Stimulated activated CD4-positive, alpha-beta T cell treated with anti-CD3 and anti-CD28 coated beads, Interleukin-2, amount 100 ng/mL, for 4 hours (primary cell): ENCODE measurements at places on chromosomes 7 and 10.

DNA sequence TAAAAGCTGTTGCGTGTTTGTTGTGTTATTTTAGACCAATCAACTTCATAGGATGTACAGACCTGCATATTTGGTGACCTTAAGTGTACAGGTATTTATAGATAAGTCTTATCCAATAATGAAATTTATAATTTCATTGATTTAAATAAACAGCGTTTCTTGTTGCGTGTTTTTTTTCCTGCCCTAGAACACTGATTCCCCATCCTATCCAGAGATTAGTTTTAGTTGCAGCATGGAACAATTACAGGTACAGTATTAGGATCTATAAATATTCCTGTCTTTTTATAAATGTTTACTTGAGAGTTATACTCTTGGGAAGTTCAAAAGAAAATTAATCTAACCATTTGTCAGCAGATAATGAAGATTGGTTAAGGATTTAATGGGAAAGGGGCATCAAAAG is 2.1 kb upstream of the BMI1 start:
- no peak for DNase-seq

GRCh38 chr7:11331128-11332102 is 357.7 kb downstream of the PHF14 start:
- DNase-seq = no peak

GRCh38 chr7:20220921-20221547 is 3.9 kb upstream of the MACC1 start:
- no peak for DNase-seq

GRCh38 chr7:27423821-27424220 is 181.2 kb downstream of the EVX1 start:
- DNase-seq = no peak

GRCh38 chr10:102948786-102949185 is 30.7 kb downstream of the CNNM2 start:
- no peak for DNase-seq

- DNase-seq = no peak
Observed at GRCh38 chr7:141360416-141360760, 190.8 kb upstream of the AGK start.

DNA sequence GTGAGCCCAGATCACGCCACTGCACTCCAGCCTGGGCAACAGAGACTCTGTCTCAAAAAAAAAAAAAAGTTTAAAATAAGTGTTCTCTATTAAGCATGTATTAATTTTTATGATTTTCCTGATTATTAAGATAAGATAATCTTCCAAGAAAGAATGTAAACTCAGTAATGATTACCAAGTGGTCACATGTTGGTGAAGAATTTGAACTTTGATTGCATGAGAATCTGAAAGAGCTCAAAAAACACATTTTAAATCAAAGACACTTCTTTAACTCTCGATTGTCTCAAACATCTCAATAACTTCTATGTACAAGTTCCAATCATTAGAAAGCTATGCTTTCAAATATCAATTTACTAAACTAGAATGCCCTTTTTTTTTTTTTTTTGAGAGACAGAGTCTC is 33.8 kb downstream of the SNX8 start:
- DNase-seq = no peak

DNA sequence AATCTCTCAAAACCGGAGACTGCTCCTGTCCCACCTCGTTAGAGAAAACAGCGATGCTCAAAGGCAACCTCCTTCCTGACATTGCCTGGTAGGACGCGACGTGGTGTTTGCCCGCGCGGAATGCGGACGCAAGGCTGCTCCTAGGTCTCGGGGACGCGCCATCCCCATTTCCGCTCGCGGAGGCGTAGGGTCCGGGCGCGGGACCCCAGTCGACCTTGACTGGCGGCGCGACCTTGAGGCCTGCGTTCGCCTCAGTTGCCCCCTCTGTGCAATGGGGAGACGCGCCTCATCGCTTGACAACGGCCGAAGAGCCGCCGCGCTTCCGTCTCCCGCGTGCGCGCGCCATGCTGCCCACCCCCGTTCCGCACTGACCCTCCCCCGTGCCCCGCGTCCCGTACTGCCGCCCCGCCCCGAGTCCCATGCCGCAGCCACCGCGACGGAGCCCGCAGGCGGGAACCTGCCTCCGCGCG is 412 bp upstream of the PPIA start:
- DNase-seq = no peak

DNA sequence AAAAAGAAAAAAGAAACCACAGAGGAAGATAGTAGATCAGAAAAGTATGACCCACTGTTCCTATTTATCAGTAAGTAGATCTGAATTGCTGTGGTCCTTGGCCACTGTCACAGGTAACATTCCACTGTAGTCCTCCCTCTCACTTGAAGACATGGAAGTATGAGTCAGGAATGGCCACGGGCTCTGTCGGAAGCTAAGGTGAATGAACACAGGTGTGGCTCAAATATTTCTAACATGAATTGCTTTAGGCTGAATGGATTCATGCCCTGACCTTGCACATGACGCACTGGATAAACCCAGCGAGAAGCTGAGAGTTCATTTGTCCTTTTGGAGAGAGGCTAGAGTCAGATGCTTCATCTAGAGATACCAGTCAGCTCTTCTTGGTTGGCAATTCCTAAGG is 224.5 kb upstream of the SP8 start:
- no peak for DNase-seq

- DNase-seq = no peak
Observed at GRCh38 chr7:93055543-93056107, 62.2 kb downstream of the SAMD9 start.

DNA sequence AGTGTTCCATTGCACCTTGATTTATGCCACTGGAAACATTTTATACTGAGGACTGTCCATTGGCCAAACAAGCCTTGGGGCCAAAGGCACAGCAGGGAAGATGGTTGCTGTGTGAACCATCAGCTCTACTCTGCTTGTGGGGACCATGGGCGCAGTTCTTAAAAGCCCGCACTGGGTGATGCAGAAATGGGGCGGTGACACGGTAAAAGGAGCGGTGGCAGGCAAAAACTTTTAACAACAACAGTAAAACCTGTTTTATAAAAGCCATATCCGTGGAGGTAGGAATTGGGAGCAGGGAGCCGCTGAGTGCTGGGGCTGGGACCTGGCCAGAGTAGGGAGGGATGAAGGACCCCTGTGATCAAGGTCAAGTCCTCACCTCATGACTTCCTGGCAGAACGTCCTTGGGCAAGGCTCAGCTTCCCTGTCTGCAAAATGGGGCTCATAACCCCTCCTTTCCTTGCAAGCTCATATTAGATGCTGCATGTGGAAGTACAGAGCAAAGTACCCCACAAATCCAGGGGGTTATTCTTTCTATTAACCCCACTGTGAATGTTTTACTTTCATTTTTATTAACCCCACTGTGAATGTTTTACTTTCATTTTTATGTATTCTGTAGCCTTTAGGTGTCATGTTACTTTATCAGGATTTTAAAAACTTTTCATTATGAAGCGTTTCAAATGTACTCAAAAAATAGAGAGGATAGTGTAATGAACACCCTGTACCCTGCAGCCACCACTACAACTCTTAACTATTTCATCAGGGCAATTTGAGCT is 78.3 kb downstream of the GRK5 start:
- no peak for DNase-seq

GRCh38 chr10:89388806-89389205 is 3.6 kb upstream of the IFIT1 start:
- DNase-seq = no peak

DNA sequence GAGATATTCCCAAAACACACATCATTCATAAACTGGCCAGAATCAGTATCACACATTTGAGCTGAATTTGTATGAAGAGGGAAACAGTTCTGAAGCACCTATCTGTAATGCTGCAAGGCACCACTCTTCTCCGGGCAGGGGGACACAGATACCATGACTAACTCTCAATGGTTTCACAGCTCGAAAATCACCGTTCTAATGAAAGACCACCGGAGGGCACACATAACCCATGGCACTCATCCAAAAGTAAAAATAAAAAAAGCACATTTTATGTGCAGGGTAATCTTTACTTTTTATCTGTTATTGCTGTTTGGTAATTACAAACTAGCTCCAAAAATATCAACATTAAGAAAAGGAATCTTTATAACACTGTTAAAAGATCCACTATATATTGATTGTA is 137.5 kb downstream of the PARD3 start:
- DNase-seq = no peak

- no peak for DNase-seq
Observed at GRCh38 chr7:26284477-26284876, 7.2 kb upstream of the SNX10 start.

DNA sequence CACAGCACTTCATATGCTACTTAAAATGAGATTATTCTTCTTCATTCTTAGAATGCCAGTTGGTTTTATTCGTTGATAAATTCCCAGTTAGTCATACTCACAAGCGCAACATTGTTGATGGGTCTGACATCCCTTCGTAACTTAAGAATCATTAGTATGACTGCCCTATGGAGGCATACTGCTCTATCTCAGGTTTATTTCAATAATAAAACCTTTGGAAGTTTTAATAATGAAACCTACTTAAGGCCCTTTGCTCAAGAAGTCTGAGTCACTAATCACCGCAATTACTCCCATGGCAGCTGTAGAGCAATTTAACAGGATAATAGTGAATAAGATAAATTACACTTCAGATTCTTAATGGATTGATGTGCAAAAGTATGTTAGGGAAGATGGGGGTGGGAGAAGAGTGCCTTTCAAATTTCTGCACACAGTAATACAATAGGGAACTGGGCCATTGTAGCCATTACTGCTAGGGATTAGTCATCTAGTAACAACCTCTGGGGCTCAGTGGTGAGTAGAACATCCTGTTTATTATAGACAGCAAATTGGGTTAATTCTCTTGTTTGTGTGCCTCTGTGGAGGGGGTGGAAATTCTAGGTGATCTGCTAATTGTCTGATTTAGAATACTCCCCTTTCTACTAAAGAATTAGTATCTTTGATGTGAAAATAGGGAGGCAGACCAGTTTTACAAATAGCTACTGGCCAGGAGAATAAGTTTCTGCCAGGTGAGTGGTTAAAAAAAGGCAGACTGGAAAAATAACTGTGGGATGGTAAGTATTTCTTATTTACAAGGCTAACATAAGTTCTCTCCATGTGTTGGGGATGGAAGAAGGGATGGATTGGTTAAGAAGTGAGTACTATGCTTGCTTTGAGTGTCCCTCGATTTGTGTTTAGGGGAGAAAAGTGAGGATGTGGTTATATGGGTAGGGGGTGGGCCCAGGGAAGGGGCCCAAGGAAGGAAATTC is 74.5 kb upstream of the VKORC1L1 start:
- no peak for DNase-seq

GRCh38 chr7:7274782-7275181 is 92.4 kb downstream of the C1GALT1 start:
- no peak for DNase-seq

DNA sequence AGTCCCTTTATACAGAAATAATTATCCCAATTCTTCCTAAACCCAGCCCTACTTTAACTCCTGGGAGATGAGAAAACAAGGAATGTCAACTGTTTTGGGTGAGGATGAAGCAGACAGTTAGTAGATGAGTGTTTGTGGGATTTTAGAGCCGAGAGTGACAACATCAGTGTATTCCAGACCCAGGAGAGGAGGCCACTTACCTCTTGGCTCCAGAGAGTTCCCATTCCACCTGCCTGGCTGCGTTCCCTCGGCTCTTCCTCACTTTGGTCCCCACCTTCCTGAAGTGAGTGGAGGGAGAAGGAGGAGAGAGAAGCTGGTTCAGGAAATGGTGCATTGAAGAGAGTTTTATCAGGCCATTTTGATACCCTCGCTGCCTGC is 579 bp downstream of the KEL start:
- no peak for DNase-seq

DNA sequence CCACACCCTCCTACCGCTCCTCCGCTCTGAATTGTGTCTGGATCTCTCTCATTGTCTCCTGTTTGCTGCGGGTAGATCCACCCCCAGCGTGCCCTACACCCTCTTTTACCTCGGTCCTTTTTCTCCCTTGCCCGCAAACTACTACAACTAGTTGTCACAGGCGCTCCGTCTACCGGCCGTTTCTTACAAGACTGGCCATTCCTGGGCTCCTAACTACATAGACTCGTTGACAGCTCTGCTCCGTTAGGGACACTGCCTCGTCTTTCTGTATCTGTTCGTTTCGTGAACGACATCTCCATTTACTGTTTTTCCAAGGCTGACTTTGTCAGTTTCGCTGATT is 786 bp downstream of the TAF3 start:
- DNase-seq = no peak

DNA sequence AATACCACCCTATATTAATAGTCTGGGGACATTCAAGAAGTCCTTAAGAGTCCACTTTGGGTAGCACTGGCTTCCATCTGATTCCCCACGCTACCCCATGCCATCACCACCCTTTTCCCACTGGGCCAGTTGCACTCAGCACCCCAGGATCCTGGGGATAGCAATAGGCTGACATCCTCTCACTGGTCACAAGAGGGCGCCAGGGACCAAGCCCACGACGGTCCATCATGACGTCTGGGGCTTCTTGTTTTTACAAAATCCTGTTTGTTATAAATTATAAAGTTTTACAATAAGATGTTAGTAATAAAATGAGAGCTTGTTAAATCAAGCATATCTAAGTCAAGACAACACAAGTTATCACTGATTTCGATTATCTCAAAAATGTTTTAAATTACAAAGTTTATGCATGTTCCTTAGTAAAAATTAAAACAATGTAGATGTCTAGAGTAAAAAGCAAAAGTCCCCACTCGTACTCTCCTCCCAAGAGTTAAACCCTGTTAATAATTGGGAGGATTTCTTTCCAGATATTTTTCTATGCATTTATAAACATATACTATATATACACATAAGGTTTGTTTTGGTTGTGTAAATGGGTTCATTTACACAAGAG is 15.4 kb downstream of the GPNMB start:
- peak; percentile 25 for DNase-seq

DNA sequence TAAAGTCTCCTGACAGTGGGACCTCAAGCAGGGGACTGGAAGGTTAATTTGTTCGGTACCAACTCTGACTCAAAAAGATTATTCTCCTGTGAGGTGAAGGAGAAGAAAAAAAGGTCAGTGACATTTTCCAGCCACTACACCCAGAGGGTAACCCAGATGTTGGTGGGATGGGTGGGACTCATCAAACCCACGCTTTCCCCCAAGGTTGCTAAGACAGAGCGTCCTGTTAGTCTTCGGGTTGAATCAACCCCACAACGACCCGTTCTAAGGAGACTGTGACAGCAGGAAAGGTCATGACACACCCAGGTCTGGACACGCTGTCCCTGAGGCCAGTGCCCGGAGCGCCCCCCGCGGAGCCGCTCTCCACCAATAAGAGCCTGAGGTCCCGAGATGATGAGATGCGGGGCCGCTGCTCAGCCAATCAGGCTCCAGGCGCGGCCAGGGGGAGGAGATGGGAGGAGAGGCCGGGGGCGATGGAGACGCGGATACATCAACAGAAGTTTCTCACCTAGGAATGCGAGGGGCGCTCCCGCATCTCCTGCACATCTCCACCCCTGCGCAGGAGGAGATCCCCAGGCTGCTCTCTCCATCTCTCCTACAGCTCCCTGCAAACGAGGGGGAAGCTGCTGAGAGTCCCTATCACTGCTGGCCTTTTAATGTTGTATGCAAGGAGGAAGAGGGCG is at the start of gene WNT16:
Gene WNT16, plus strand, starts transcription at position 493 of the 683 bp plus-strand sequence. CDS start 293 bp downstream, outside the sequence.
- no peak for DNase-seq
